ENCODE measurements at places on chromosomes 3 and 15.

DNA sequence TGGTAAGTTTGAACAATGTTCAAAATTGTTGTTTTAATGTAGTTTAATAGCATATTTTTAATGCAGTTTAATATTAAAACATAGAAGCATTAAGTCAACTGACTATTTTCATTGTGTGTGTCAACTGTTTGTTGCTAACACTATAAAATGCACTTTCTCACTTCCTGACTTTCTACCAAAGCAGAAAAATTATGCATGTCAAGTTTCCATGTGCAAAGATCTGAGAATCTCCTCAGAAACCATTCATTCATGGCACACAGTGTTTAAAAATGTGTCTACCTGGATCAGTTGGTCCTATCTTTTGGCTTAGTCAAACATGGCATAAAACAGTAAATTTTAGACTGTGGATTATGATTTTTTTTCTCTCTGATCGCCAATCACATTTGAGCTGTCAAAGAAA lies 156.0 kb downstream of the PLD1 start:
- H3K27me3 ChIP-seq, result no peaks in the 10 kb centered on the region
- DNase-seq, result no peak
- no peak overlapping the region for H3K4me3 ChIP-seq
- H3K4me1 ChIP-seq, result no peaks in the 10 kb centered on the region
- peaks cover 35% of the 10 kb centered on the region for H3K36me3 ChIP-seq

GRCh38 chr3:194465920-194466570 lies 20.8 kb downstream of the ATP13A3 start:
- no peak overlapping the region for H3K27ac ChIP-seq
- H3K36me3 ChIP-seq, result peaks cover 4% of the 10 kb centered on the region
- H3K27me3 ChIP-seq, result no peaks in the 10 kb centered on the region
- DNase-seq, result no peak
- H3K4me1 ChIP-seq, result no peaks in the 10 kb centered on the region

GRCh38 chr3:158264894-158265293 lies 155.0 kb downstream of the RSRC1 start:
- no peaks in the 10 kb centered on the region for H3K36me3 ChIP-seq
- no peak for DNase-seq
- no peaks in the 10 kb centered on the region for H3K27me3 ChIP-seq

GRCh38 chr3:129352650-129353588 lies 74.2 kb downstream of the HMCES start:
- no peaks in the 10 kb centered on the region for H3K27me3 ChIP-seq
- peak; percentile 51 for DNase-seq
- H3K4me1 ChIP-seq, result peaks cover 17% of the 10 kb centered on the region
- H3K4me3 ChIP-seq, result no peak overlapping the region

- no peak overlapping the region for H3K4me3 ChIP-seq
- no peak overlapping the region for H3K27ac ChIP-seq
Measured at GRCh38 chr3:112973325-112974177, 1.4 kb downstream of the CD200R1 start.

DNA sequence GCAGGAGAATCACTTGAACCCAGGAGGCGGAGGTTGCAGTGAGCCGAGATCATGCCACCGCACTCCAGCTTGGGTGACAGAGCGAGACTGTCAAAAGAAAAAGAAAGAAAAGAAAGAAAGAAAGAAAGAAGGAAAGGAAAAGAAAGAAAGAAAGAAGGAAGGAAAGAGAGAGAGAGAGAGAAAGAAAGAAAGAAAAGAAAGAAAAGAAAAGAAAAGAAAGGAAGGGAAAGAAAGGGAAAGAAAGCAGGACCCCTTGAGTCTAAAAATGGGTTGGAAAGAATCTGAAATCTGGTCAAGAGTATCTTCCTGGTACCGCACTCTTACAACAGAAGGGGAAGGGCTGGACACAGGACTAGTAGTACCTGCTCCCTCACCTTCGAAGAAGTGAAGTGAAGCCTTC lies 19.6 kb downstream of the CRYGS start:
- no peaks in the 10 kb centered on the region for H3K4me1 ChIP-seq
- no peak overlapping the region for H3K27ac ChIP-seq
- no peak for DNase-seq
- H3K4me3 ChIP-seq, result no peak overlapping the region
- H3K36me3 ChIP-seq, result no peaks in the 10 kb centered on the region

DNA sequence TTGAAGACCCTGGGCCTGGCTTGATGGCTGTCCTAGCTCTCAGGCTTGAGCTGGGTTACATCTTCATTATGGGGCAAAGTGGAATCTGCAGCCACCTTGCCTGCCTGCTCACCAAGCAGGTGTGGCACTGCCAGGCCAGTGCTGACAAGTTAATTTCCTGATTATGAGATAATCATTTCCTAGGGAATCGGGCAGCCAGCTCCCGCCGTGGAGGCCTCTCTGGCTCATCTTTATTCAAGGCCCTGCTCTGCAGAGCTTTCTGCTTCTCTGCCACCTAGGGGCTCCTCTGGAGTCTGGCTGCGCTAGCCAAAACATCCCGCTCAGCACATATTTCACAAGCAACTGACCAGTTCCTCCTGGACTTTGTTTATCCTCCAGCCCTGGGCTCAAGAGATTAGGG lies 9.9 kb downstream of the LOXL1 start:
- no peak overlapping the region for H3K27ac ChIP-seq
- no peak overlapping the region for H3K4me3 ChIP-seq
- no peaks in the 10 kb centered on the region for H3K27me3 ChIP-seq
- H3K4me1 ChIP-seq, result peaks cover 3% of the 10 kb centered on the region
- no peaks in the 10 kb centered on the region for H3K36me3 ChIP-seq
- no peak for DNase-seq

DNA sequence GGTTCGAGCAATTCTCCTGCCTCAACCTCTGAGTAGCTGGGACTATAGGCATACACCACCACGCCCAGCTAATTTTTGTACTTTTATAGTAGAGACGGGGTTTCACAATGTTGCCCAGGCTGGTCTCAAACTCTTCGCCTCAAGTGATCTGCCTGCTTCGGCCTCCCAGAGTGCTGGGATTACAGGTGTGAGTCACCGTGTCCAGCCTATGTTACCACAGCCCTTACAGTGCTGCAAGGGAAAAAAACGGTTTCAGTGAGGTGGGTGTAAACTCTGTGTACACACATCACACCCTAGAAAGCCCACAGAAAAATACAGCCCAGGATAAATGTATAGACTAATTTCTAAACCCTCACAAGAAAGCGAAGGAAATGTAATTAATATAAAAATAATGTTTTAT lies 103.5 kb upstream of the AKAP13 start:
- H3K4me3 ChIP-seq, result no peak overlapping the region
- no peaks in the 10 kb centered on the region for H3K27me3 ChIP-seq
- H3K27ac ChIP-seq, result no peak overlapping the region
- H3K36me3 ChIP-seq, result no peaks in the 10 kb centered on the region

GRCh38 chr3:25582242-25582641 lies 82.5 kb downstream of the TOP2B start:
- peaks cover 12% of the 10 kb centered on the region for H3K36me3 ChIP-seq
- no peak for DNase-seq
- no peaks in the 10 kb centered on the region for H3K27me3 ChIP-seq
- H3K4me1 ChIP-seq, result no peaks in the 10 kb centered on the region
- no peak overlapping the region for H3K4me3 ChIP-seq

GRCh38 chr3:65963787-65964677 lies 74.7 kb downstream of the MAGI1 start:
- peaks cover 32% of the 10 kb centered on the region for H3K4me1 ChIP-seq
- no peak overlapping the region for H3K27ac ChIP-seq
- no peak overlapping the region for H3K4me3 ChIP-seq
- no peaks in the 10 kb centered on the region for H3K27me3 ChIP-seq
- no peaks in the 10 kb centered on the region for H3K36me3 ChIP-seq
- no peak for DNase-seq

- H3K27me3 ChIP-seq, result no peaks in the 10 kb centered on the region
- no peaks in the 10 kb centered on the region for H3K36me3 ChIP-seq
- peaks cover 8% of the 10 kb centered on the region for H3K4me1 ChIP-seq
Measured at GRCh38 chr15:57114070-57114469, 195.6 kb downstream of the TCF12 start.

- H3K27me3 ChIP-seq, result no peaks in the 10 kb centered on the region
- no peak overlapping the region for H3K4me3 ChIP-seq
- peaks cover 12% of the 10 kb centered on the region for H3K4me1 ChIP-seq
- no peak overlapping the region for H3K27ac ChIP-seq
Measured at GRCh38 chr3:129366312-129366831, 62.1 kb downstream of the EFCAB12 start.

- no peak for DNase-seq
- H3K27ac ChIP-seq, result no peak overlapping the region
- no peak overlapping the region for H3K4me3 ChIP-seq
- peaks cover 29% of the 10 kb centered on the region for H3K4me1 ChIP-seq
- no peaks in the 10 kb centered on the region for H3K27me3 ChIP-seq
Measured at GRCh38 chr15:67170143-67170925, 84.1 kb downstream of the AAGAB start.

- H3K27me3 ChIP-seq, result no peaks in the 10 kb centered on the region
- H3K27ac ChIP-seq, result peak overlapping the region; percentile 93
- peaks cover 86% of the 10 kb centered on the region for H3K4me1 ChIP-seq
Measured at GRCh38 chr3:48598323-48599076, 3.4 kb upstream of the COL7A1 start.

- peaks cover 19% of the 10 kb centered on the region for H3K4me1 ChIP-seq
- no peak overlapping the region for H3K27ac ChIP-seq
- no peak for DNase-seq
Measured at GRCh38 chr3:149523512-149524299, 49.2 kb downstream of the TM4SF4 start.

DNA sequence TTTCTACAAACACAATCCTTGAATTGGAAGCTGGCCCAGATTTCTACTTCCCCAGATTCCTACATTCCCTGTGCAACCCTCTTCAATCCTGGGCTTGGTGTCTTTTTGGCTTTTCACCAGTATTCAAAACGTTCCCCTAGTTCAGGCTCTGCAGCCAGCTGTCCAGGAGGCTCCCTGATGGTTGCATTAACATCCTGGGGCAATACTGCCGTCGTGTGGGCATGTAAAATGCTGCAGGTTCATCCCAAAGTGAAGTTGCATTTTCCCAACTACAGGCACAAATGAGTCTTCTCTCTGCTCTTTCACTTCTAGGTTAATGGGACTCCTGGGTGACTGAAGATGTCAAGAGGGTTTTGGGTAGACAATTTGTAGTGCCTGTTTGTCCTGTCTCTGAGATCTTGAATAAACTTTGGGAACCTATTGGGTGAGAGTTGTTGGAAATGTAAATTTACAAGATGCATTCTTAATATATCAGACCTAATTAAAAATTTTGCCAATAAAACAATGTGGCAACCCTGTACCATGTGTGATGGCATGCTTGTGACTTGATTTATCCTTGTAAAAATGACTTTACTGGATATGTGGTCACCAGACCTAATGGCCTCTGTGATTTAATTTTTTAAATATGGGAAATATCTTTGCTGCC lies 28.6 kb downstream of the SOX14 start:
- H3K27ac ChIP-seq, result no peak overlapping the region
- peaks cover 12% of the 10 kb centered on the region for H3K27me3 ChIP-seq
- no peak for DNase-seq
- H3K4me1 ChIP-seq, result no peaks in the 10 kb centered on the region

- DNase-seq, result no peak
- H3K4me1 ChIP-seq, result no peaks in the 10 kb centered on the region
- H3K27me3 ChIP-seq, result no peaks in the 10 kb centered on the region
- H3K36me3 ChIP-seq, result peaks cover 3% of the 10 kb centered on the region
Measured at GRCh38 chr3:52752045-52752660, 18.6 kb downstream of the NEK4 start.

GRCh38 chr3:39108200-39108710 lies 775 bp downstream of the TTC21A start:
- peak overlapping the region; percentile 93 for H3K4me3 ChIP-seq
- no peak overlapping the region for H3K27ac ChIP-seq
- no peak for DNase-seq
- H3K36me3 ChIP-seq, result peaks cover 5% of the 10 kb centered on the region
- H3K4me1 ChIP-seq, result peaks cover 38% of the 10 kb centered on the region

- no peak overlapping the region for H3K27ac ChIP-seq
- no peak for DNase-seq
- no peak overlapping the region for H3K4me3 ChIP-seq
- H3K27me3 ChIP-seq, result no peaks in the 10 kb centered on the region
- no peaks in the 10 kb centered on the region for H3K4me1 ChIP-seq
Measured at GRCh38 chr3:31050296-31050695, 155.8 kb upstream of the GADL1 start.

GRCh38 chr15:79657722-79658121 lies 225.6 kb downstream of the MINAR1 start:
- DNase-seq, result no peak
- no peak overlapping the region for H3K27ac ChIP-seq
- no peaks in the 10 kb centered on the region for H3K4me1 ChIP-seq
- no peak overlapping the region for H3K4me3 ChIP-seq
- peaks cover 4% of the 10 kb centered on the region for H3K27me3 ChIP-seq

- peak overlapping the region; percentile 62 for H3K27ac ChIP-seq
- no peaks in the 10 kb centered on the region for H3K36me3 ChIP-seq
- H3K4me1 ChIP-seq, result peaks cover 14% of the 10 kb centered on the region
- no peaks in the 10 kb centered on the region for H3K27me3 ChIP-seq
Measured at GRCh38 chr3:4751502-4752101, 227.6 kb upstream of the BHLHE40 start.

GRCh38 chr3:197471221-197472010 lies 84.4 kb downstream of the BDH1 start:
- no peak overlapping the region for H3K27ac ChIP-seq
- no peaks in the 10 kb centered on the region for H3K27me3 ChIP-seq
- DNase-seq, result no peak

DNA sequence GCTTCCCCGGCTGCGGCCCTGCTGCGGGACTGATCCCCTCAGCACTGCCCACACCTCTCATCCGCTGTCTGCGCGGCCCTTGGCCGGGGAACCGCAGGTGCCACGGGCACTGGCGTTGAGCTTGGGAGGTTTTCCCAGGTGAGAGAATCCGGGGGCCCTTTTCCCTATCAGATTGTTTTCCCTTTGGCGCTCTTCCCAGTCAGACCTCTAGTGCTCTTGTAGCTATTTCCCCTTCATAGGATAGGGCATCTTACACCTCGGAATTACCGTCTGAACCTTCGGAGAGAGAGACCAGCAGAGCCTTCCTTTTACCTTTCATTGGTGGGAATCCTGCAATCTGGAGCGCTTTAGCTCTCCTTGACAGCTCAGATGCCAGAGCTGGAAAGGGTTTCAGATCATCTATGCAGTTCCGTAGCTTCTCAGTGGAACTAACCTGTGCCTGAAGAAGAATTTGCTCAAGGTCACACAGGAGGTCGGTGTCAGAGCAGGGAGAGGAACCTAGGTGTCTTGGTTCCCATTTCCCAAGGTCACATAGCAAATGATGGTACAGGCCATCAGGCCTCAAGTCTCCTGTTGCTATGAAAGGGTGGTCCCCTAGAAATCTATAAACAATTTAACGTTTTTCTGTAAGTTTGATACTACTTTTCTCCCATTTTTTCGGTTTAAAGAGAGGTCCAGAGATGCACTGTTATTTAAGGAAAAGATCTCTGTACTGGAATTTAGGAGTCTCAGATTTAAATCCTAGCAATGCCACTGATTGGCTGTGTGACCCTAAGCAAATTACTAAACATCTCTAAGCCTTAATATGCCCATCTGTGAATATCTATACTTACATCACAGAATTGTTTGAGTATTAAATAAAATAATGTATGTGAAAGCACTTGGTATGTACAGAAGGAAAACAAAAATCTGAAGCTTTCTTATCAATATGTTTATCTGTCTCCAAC lies 916 bp downstream of the IDH3A start:
- peak overlapping the region; percentile 72 for H3K4me3 ChIP-seq
- no peaks in the 10 kb centered on the region for H3K36me3 ChIP-seq
- DNase-seq, result no peak
- no peaks in the 10 kb centered on the region for H3K27me3 ChIP-seq
- H3K4me1 ChIP-seq, result peaks cover 32% of the 10 kb centered on the region
